Ascending aorta (tissue), 2 donors: ENCODE measurements at places on chromosomes 4 and X. TPM values are rescaled to one million over a fixed set of nuclear protein-coding genes. Genes with fewer than 3 reads are reported as not detected.

- no peak overlapping the region for H3K27ac ChIP-seq
- H3K36me3 ChIP-seq, result no peaks in the 10 kb centered on the region
- H3K27me3 ChIP-seq, result no peaks in the 10 kb centered on the region
- DNase-seq, result no peak
These were observed 7.0 kb downstream of the CYBB start for GRCh38 chrX:37786624-37787422.

DNA sequence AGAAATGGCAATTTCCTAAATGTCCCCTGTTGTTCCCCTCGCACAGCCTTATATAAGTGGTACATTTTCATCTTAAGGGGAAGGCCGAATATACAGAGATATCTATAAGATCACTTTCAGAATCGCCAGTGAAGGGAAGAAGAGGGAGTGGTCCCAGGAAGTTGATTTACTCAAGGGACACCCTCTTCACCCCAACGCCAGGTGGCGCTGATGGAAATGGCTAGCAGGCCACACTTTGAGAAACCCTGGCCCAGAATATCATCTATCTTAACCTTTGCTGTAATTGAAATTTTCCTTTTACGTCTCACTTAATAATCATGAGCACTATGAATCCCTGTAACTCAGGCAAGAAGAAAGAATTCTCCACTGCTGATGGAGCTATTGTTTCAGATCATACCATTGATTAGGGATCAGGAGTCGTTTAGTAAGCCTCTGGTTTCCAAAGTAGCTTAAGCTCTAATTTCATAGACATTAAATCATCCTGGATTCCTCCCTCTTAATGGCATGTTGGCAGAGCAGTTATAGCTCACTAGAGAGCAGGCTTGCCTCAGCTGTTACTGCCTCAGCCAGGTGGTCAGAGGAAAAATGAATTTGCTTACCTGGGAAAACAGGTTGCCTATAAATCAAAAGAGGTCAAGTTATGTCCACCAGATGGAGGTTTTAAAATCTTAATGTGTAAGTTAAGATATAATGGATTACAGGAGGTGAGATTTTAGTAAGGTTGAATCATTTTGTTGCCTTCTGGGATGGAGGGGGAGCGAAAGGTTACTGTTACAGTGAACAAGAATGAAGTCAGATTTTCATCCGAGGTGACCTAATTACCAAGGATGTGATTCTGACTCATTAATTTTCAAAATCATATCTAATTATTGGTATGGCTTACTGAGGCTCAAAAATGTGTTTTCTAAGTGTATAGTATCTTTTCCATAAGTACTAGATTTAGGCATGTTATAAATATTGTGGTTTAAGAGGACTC, 941.2 kb upstream of the TENM3 start:
- H3K4me3 ChIP-seq, result no peak overlapping the region
- no peak for DNase-seq
- H3K36me3 ChIP-seq, result no peaks in the 10 kb centered on the region

DNA sequence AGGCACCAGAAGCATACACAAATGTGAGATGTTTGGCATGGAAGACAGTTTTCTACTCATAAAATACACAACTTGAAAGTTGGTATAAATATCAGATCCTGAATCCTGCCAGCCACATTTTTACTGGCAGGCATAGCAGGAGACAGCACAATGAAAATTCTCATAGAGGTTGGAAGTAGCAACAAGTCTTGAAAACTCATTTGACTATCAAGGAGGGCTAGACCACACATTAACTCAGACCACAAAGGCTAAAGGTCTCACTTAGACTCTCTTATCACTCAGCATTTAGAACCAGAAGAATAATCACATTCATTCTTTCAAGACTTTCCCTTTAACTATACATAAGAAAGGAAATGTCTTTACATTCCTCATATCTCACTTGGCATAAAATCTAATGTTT, 56.5 kb downstream of the SORBS2 start:
- H3K4me1 ChIP-seq, result no peaks in the 10 kb centered on the region
- H3K27me3 ChIP-seq, result no peaks in the 10 kb centered on the region
- no peaks in the 10 kb centered on the region for H3K36me3 ChIP-seq
- no peak overlapping the region for H3K4me3 ChIP-seq
- H3K27ac ChIP-seq, result no peak overlapping the region

GRCh38 chr4:48967631-48968030, 18.4 kb upstream of the CWH43 start:
- H3K4me3 ChIP-seq, result no peak overlapping the region
- H3K27ac ChIP-seq, result no peak overlapping the region
- no peaks in the 10 kb centered on the region for H3K36me3 ChIP-seq
- no peak for DNase-seq

GRCh38 chr4:88653371-88653946, 44.2 kb downstream of the NAP1L5 start:
- H3K36me3 ChIP-seq, result peaks cover 19% of the 10 kb centered on the region
- H3K27ac ChIP-seq, result no peak overlapping the region
- H3K4me3 ChIP-seq, result no peak overlapping the region
- no peaks in the 10 kb centered on the region for H3K4me1 ChIP-seq
- DNase-seq, result no peak

Gene GRK4
- total RNA-seq, result 1.9 TPM

- no peaks in the 10 kb centered on the region for H3K36me3 ChIP-seq
- H3K27me3 ChIP-seq, result no peaks in the 10 kb centered on the region
- no peak for DNase-seq
- H3K4me1 ChIP-seq, result no peaks in the 10 kb centered on the region
- no peak overlapping the region for H3K27ac ChIP-seq
- no peak overlapping the region for H3K4me3 ChIP-seq
These were observed 89.5 kb downstream of the GLRA3 start for GRCh38 chr4:174739576-174739975.
